Spinal cord (tissue), 10 donors: ENCODE measurements at places on chromosomes 13 and 19. TPM values are rescaled to one million over a fixed set of nuclear protein-coding genes. Genes with fewer than 3 reads are reported as not detected.

DNA sequence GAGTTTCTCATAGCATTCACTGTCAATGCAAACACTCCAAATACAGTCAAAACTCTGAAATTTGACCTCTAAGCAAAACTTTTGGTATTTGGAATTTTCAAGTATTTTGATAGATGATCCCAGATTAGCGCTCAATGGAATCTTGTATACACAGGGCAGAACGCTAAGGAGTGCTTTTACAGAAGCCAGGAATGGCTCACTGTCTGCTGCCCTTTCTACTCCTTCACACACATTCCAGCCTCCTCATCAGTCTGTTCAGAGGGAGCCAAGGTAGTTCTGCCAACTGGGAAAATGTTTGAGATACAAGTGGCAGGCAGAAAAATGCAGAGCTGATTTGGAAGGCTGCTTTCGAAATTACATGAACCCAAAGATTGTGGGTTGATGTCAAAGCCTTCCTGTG lies 4.4 kb upstream of the STARD13 start:
- DNase-seq: no peak

- DNase-seq: no peak
These were observed 2.8 kb downstream of the WTIP start for GRCh38 chr19:34484328-34484727.

The LYPD5 gene
- 7.3 TPM for polyA plus RNA-seq

GRCh38 chr13:103328899-103329298 lies 262.7 kb upstream of the SLC10A2 start:
- no peak for DNase-seq

The KEAP1 gene
- 93.6 TPM for polyA plus RNA-seq

The KLK15 gene
- polyA plus RNA-seq: not detected
